ENCODE measurements at places on chromosomes 6 and 20.

- no peak for DNase-seq
Measured at GRCh38 chr6:170493354-170493753, 59.8 kb downstream of the PSMB1 start.

GRCh38 chr6:33673851-33674250, 37.6 kb downstream of the UQCC2 start:
- DNase-seq: no peak

GRCh38 chr6:90025523-90026061, 131.3 kb downstream of the GJA10 start:
- DNase-seq: peak; percentile 87

DNA sequence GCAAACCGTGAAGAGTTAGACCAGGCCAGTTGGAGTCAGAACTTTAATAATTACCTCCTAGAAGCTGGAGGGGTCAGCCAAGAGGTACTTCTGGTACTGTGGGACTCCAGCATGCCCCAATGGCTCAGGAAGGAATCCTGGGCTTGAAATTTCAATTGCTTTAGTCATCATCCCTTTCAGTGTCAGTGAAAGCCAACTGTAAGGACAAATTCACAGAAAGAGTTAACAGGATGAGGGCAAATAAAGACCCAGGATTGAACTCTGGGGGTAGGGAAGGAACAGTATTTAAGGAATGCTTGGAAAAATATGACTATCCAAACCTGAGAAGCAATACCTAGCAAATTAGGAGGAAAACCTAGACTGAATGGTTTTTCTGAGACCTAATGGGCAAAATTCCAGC, 735.1 kb upstream of the MARCKS start:
- peak; percentile 88 for DNase-seq

DNA sequence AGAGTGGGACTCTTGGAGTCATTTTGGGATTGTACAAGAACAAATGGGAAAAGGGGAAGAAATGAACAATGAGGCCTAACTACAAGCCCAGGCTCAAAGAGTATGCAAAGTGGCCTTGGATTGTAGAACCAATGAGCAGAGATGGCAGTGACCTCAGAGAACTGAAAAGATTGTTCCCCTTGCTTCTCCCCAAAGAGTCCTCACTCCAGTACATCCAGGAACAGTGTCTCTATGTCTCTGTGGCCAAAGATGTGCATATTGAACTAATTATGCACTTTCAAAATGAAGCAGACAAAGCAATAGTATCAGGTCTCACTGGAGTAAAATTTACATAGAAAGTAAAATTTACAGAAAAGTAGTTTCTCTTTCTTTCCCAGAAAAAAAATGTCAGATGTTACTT, 81.0 kb downstream of the SMLR1 start:
- no peak for DNase-seq

DNA sequence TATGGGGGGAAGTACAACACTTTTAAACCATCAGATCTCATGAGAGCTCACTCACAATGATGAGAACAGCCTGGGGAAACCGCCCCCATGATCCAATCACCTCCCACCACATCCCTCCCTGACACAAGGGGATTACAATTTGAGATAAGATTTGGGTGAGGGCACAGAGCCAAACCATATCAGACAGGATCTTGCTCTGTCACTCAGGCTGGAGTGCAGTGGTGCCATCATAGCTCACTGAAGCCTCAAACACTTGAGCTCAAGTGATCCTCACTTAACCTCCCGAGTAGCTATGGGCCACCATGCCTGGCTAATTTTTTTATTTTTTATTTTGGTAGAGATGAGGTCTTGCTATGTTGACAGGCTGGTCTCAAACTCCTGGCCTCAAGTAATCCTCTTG, 5.1 kb upstream of the IYD start:
- no peak for DNase-seq

DNA sequence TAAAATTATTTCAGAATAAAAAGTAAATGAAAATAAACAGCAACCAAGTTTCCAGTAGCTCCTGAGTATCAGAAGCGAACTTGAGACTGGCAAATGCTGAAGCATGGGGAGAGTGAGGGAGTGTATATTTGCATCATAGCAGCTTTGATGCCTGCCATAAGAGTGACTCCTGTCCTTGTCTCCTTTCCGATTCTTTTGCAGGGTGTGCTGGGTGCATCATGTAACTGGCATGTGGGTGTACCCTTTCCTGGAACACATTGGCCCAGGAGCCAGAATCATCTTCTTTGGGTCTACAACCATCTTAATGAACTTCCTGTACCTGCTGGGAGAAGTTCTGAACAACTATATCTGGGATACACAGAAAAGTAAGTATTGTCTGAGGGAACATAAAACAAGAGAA, 117.4 kb downstream of the ADAT2 start:
- DNase-seq: peak; percentile 63

- DNase-seq: no peak
Measured at GRCh38 chr6:18931086-18931485, 543.9 kb downstream of the RNF144B start.

- DNase-seq: peak; percentile 55
Measured at GRCh38 chr6:4848382-4849068, 72.3 kb downstream of the CDYL start.

GRCh38 chr20:8721098-8721497, 347.8 kb upstream of the PLCB4 start:
- peak; percentile 74 for DNase-seq

DNA sequence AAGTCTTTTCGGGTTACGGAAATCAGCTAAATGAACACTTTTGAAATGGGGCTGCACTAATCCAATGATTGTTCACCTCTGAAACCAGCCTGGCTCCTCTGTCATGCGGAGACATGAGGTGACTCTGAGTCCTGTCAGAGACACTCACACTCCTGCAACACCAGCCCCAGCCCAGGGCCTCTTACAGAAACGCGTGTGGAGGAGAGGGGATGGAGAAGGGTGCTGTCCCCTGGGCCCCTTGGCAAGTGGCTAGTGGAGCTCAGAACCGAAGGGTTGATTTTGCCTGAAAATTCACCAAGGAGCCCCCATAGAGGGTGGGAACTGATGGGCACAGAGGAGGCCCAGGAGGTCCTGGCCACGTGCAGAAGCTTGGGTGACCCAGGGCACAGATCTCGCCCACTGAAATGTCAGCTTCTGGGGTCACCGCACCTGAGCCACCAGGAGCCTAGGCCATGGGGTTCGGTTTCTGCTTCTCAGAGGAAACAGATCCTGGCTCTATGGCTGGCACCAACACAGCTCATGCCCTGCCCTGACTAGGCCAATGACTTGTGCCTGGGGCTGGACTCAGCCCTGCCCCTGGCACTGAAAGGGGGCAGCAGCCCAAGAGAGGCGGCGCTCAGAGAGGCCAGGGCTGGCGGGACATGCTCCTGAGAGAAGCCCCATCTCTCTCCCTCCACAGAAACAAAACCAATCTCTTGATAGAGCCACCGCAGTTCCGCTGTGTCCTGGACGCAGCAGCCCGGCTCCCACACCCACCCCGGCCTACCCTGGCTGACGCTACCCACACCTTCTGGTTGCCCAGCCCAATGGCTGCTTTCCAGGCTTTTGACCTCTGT, 144.7 kb downstream of the ERMARD start:
- no peak for DNase-seq

- DNase-seq: peak; percentile 43
Measured at GRCh38 chr6:6883011-6883410, 224.8 kb upstream of the RREB1 start.

DNA sequence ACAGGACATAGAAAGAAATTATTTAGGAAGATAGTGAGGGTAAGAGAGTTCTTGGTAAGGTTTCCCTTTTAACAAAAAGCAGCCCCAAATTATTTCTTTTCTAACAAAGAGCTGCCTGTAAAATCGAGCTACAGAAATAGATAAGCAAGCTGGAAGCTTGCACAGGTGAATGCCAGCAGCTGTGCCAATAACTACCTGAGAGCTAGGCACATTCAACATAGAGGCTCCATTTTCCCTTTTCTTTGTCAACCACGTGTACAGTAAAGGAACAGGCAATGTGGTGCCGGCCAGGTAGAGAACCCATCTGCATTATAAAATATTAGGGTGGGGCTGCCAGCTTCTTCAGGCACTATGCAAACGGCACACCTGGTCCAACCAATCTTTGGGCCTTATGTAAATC, 341.6 kb upstream of the JAG1 start:
- no peak for DNase-seq

DNA sequence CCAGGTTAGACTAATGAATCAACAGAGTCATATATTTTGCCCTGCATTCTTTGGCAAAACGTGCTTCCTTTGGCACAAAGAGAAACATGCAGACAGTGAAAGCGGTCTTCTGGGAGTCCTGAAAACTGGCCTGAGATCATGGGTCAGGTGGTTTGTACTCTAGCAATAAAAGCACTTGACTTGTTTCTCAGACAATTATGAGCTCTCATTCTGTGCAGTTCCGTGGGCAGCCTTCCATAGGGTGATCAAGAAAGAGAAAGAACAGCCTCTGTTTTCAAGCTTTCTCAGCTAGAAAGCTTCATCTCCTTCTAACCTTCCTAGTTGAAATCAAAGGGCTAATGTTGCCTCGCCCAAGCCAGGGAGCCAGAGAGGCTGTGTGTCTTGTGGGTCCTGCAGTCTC, 62.7 kb upstream of the ISM1 start:
- no peak for DNase-seq

- DNase-seq: peak; percentile 82
Measured at GRCh38 chr20:6636209-6637159, 131.0 kb upstream of the BMP2 start.

DNA sequence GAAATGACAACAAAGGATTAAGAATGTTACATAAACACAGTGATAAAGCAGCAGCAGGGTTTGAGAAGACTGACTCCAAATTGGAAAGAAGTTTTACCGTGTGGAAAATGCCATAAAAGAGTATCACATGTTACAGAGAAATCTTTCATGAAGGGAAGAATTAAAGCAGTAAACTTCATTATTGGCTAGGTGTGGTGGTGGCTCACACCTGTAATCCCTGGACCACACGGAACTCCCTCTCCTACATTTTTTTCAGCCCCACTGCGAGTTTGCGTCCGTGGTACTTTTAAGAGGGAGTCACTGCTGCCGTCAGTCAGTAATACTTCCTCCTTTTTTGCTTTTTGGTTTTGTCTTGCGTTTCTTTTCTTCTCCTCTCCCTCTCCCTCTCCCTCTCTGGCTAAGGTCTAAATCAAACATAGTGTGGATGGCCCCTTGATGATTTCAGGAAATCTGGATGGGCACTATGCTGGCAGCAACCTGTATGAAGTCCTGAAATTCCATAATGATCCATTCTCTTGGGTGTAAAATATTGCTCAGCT, 112.3 kb downstream of the MAN1A1 start:
- no peak for DNase-seq

GRCh38 chr6:93165850-93166430, 253.4 kb downstream of the EPHA7 start:
- DNase-seq: no peak

DNA sequence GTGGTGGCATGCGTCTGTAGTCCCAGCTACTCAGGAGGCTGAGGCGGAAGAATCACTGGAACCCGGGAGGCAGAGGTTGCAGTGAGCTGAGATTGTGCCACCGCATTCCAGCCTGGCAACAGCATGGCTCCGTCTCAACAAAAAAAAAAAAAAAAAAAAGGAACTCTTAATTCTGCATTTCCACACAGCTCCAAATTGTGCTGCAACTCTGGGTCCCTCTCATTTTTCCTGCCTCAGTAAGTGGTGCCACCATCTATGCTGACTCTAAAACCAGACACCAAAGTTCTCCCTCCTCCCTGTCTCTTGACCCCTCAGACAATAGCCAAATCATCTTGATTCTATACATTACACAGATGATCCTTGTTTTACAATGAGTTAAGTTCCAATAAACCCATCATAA, 133.9 kb downstream of the BTBD9 start:
- no peak for DNase-seq

DNA sequence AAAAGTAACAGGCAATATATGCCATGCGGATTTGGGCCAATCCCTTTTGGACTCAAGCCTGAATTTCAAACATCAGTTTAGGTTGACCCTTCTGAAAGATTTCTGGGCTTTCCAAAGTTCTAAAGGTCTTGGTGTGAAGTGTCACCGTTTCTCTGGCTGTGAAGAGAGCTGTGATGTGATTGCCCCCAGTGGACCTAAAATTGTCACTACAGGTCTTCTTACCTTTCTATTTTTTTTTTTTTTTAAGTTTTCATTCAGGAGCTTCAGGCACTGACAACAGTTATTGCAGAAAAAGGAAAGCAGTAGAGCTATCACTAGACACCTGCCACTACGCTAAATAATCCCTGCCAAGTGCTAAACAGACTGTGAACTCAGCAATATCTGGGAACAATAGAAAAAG, 75.7 kb upstream of the OPRM1 start:
- no peak for DNase-seq

GRCh38 chr6:3899061-3899460, 49.9 kb downstream of the FAM50B start:
- no peak for DNase-seq

GRCh38 chr6:105733556-105734162, 330.8 kb upstream of the PREP start:
- peak; percentile 55 for DNase-seq

GRCh38 chr6:170011204-170012036, 260.0 kb downstream of the ERMARD start:
- no peak for DNase-seq

DNA sequence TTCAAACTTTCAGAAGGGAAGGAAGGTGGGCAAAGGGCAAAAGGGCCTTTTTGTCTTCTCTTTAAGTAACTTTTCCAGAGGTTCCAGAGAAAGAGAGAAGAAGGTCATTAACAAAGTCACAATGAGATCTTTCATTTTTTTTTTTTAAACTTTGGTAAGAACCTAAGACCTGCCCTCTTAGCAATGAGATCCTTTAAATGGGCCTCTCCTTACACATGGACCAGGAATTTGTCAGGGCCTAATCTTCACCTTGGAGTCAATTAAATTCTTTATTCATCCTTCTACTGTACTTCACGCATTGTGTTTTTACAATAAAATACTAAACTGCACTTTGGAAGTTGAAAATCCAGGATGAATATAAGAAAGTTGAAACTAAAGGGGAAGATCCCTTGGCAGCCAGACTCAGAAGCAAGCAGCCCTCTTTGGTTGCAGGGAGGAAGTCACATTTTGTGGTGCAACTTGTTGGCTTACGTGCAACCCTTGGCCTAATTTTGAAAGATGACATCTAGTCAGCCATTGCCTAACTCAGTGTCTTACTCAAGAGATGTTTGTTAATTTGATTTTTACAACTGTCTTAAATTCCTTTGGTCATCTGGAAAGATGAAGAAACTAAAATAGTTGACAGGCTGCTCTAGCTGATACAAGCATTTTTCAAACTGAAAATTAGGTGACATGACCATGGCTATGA, 11.9 kb upstream of the TMEM170B start:
- peak; percentile 19 for DNase-seq

- DNase-seq: peak; percentile 95
Measured at GRCh38 chr20:33554914-33555420, 65.1 kb downstream of the CBFA2T2 start.

GRCh38 chr6:32664827-32665362, 1.6 kb downstream of the HLA-DQB1 start:
- no peak for DNase-seq

Measured in PC-3 (cell line).